Anterior cingulate cortex (tissue), 58 donors: ENCODE measurements at places on chromosomes 6 and 20.

- no peak for DNase-seq
These were observed 87.1 kb downstream of the CFAP61 start for GRCh38 chr20:20139403-20139802.

GRCh38 chr6:44260011-44260410 is 2.7 kb upstream of the SLC35B2 start:
- DNase-seq, result no peak

DNA sequence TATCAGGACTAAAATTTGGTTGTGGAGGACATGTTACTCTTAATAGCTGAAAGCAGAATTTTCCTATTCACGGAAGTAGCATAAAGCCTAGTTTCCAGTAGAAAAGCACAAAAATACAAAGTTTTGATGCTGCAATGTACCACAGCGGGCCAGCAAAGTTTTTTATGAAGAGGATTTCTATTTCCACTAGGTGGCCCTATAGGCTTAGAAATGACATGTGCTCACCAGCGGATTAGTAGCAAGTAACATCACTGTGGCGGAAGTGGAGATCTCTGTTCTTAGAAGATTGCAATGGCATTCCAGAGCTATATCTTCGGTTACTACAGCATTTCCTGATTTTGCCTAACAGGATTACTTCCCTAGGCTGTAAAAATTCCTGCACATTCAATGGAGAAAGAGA is 1219.0 kb upstream of the EYS start:
- DNase-seq, result no peak

- DNase-seq, result no peak
These were observed 17.5 kb upstream of the TRAF3IP2 start for GRCh38 chr6:111623046-111623718.

DNA sequence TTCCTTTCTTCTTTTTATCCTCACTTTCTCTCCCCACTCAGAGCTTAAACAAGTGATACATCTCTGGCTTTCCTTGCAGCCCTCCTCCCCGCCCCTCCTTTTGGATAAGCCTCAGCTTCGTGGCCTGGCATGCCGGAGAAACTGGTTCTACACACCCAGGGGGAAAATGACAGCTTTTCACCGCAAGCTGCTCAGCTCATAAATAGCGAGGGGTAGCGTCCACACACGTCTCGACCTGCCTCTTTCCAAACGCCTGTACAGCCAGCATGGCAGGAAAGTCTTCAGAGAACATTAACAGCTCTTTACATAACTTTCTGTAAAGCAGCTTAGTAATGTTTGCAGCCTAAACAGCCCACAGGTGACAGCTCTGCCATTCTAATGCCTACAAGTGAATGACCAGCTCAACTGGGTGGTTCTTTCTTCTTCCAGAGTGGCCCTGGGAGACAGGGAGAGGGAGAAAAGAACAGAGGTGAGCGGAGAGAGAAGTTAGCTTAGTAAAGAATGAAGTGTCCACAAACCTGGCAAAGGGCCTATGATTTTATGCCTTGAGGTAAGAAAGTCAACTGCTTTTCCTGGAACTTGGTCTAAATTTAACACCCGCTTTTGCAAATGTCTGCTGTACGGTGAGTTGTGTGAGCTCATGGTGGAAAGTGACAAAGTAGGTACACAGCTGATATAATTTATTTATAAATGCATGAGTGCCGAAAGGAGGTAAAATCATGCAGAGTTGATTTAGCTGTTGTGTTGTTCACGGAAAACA is 251.5 kb downstream of the TFAP2A start:
- no peak for DNase-seq

DNA sequence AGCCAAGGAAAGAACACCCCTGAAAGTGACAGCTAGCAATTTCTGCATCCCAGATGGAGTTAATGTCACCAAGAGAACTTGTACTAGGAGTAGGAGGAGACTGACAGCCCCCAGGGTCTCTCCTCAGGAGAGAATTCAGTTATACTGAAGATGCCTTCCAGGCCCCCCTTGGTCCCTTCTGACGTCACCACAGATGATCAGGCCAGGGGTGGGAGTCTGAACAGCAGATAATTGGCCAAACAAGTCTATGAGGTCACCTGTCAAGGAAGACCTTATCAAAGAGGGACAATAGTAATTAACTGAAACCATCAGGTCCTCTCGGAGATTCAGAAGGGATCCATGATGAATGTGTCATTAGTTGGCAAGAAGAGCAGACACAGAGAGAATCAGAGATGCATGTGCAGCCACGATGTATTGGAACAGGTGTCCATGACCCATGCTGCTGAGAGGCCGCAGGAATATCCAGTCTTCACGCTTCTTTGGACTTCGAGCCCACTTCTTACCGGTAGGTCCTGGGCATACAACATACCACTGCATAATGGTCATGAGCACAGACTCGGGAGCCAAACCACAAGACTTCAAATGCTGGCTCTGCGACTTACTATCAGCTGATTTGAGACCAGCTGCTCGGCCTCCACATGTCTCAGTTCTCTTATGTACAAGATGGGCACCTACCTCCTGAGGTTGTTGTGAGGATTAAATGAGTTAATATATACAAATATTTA is 10.2 kb downstream of the TRIM10 start:
- DNase-seq, result no peak
